Right renal cortex interstitium (tissue), 3 donors: ENCODE measurements at places on chromosomes 3 and 15. TPM values are rescaled to one million over a fixed set of nuclear protein-coding genes. Genes with fewer than 3 reads are reported as not detected.

The ITGA11 gene
- polyA plus RNA-seq: 3.9 TPM

DNA sequence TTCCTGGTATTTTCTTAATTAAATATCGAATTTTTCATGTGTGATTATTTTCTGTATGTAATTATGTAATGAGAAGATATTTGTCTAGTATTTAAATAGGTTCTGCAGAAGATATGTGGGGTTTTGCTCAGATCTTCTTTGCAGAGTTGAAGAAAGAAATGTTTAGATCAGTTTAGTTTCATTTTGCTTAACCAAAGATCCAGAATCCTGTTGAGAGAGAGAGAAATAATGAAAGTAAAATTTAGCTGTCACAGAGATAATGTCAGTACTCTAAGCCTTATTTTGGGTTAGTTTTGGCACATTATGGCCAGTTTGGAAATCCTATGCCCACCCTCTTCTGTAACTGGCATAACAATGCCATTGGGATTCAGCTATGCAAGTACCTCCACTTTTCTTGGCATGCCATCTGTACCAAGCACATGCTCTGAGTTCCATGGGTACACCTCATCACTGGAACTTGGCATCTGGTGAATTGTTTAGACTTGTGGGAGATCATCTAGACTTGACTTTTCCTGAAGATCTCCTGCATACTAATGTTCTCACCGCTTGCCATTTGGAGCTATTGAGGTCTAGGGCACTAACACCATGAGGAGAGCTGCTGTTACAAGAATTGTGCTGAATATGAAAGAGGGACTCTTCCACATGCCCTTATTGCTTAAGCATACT, 30.9 kb downstream of the PLSCR1 start:
- DNase-seq: no peak

DNA sequence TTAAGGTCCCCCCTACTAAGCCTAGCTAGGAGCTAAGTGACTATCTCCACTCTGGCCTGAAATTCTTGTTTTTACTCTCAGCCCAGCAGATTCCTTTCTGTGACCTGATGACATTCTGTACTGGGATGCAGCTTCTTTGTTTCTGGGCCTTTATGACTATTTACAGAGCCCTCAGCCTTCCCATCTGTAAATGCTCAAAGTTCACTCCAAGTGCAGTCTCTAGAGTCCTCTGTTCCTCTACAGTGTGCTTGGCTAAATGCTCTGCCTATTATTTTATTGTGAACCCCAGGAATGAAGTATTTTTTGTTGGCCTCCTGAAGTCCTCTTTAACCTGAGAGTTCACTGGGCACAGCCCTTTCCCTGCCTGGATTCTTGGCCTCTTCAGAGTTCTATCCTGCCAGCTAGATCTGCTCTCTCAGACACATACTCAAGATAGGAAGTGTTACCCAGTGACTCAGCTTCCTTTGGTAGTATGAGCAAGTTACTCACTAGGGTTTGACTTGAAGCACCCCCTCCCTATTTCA, 278.1 kb upstream of the P2RY1 start:
- DNase-seq: no peak

DNA sequence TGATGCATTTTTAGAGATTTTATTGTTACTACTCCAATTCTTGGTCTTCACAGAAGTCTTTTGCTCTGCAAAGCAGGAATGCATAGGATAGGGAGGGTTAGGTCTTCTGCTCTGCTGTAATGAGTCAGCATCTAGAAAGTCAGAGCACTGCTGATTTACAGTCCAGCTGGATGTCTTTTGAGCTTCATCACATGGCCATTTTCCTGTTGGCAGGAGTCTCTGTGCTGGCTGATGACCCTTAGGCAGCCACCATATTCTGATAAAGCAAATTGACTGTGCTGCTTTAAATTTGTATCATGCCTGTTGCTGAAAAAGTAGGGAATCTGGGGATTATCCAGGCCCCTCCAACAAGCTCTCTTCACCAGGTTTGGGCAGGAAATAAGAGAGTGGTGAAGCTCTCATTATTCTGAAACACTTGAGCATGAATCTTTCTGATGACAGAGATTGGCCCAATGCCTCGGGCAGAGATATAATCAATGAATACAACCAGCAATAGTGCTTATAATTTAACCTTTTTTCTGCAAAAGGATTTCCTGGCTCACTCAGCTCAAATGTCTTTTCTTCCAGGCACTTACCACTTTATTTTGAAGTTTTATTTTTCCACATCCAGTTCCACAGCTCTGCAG, 9.7 kb upstream of the CRBN start:
- DNase-seq: no peak
